ENCODE measurements at places on chromosomes 7 and 10.

DNA sequence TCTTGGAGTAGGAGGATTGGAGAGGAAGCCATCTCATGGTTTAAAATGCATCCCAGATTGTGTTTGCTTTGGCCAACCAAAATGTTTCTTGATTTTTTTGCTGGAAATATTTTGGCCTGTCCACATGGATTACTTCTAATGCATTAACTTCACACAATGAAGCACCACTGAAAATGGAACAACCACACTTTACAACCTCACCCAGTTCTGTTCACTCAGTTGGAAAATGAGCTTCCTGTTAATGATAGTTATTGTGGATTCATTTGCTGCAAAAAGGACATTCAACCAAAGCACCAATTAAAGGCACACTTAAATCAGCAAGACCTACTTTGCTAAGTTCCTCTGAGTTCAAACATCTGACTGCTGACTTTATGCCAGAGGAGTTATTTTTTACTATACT is 11.3 kb upstream of the A1CF start:
- DNase-seq = no peak

- no peak for DNase-seq
Observed at GRCh38 chr7:96737545-96738050, 28.0 kb upstream of the SEM1 start.

DNA sequence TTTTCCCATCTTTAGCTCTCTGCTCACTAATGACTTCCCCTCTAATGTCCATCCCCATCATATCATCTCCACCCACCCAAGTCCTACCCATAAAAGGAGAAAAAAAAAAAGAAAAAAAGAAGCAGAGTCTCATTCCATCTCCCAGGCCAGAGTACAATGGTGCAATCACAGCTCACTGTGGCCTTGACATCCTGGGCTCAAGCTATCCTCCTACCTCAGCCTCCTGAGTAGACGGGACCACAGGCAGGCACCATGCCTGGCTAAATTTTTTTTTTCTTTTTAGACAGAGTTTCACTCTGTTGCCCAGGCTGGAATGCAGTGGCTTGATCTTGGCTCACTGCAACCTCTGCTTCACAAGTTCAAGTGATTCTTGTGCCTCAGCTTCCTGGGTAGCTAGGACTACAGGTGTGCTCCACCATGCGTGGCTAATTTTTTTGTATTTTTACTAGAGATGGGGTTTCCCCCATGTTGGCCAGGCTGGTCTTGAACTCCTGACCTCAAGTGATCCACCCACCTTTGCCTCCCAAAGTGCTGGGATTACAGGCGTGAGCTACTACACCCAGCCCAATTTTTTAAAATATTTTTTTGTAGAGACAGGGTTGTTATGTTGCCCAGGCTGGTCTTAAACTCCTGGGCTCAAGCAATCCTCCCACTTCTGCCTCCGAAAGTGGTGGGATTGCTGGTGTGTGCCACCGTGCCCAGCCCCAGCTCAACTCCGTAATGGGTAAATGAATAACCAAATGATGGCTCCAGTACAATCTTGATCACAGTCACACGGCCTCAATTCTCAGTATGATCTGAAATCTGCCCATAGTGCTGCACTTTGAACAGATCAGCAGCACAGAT is 24.6 kb upstream of the SGMS1 start:
- no peak for DNase-seq

DNA sequence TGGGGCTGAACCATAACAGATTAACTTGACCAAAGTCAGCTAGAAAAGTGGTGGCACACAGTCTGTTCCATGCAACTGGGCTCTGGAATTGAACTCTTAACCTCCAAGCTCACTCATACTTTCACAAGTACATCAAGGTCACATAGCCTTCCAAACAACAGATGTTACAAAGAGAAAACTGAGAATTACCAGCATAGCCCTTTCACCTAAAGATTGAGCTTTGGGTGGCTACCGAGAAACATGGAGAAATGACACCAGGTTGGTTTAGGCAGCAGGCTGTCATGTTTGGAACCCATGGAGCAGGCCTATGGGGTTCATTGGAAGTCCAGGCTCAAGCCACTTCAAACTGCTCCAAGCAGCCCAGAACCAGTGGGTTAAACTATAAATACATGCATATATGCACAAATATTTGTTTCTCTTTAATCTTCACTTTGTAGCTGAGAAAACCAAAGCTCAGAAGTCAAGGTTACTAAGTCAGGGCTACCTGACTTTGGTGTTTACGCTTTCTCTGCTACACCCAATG is 59.1 kb downstream of the MALSU1 start:
- no peak for DNase-seq

DNA sequence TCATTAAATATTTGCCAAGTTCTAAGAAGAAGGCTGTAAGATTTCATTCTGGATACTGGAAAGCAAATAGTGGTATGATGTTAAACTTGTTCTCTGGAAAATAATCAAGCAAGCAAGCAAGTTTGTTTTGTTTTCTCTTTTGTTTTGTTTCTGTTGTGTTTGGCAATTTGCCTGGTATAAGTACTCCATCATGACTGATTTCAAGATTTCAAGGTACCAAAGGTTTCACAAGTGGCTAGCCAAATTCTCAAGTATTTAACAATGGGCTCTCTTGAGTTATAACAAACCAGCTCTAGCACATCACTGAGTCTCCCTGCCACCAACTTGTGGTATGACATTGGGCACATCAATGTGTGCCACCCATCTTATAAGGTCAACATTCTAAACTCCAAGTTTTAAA is 151.7 kb upstream of the IGFBP3 start:
- no peak for DNase-seq

DNA sequence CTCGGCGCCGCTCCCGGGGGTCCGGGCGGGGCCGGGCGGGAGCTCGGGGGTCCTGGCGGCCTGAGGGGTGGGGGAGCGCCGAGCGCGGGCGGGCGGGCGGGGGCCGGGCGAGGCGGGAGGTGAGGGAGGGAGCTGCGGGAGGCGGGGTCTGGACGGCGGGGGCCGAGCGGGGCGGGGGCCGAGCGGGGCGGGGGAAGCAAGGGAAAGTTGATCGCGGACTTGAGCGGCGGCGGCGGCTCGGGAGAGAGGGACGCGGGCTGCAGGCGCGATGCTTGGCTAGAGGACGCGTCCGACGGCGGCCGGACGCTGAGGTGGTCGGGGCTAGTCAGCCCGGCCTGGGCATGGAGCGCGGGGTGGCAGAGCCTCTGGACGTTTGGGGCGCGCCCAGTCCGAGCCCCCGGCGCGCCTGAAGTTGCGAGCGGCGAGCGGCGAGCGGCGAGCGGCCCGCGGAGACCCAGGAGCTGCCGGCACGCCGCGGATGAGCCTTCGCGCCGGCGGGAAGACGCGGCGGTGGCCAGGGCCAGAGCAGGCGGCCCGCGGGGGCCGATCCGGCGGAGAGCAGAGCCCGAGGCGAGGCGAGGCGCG is at the start of gene CDH23:
Gene CDH23 (plus strand): TSS at position 210 of the 585 bp plus-strand sequence. CDS start 42,912 bp downstream, outside the sequence.
- DNase-seq = no peak

DNA sequence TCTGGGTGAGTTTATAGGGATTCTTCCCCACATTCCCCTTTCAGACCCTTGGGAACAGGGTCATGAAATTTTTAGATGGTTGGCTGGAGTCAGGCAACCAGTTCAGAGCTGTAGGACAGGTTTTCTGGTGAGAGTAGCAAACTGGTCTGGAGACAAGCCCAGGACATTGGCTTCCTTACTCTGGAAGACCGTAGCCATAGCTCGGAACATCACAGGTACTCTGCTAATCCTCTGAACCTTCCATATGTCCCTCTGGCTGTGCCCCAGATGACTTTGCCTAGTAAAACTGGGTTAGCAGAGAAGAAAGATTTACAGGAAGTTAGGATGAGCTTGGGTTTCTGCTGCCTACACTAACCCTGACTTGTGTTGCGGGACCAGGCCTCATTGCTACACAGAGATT is 104.5 kb upstream of the MKLN1 start:
- no peak for DNase-seq

- no peak for DNase-seq
Observed at GRCh38 chr7:3301449-3301731, 338 bp downstream of the SDK1 start.

GRCh38 chr7:16817536-16817935 is 12.7 kb upstream of the AGR2 start:
- DNase-seq = no peak

GRCh38 chr7:97107192-97107800 is 10.2 kb upstream of the SDHAF3 start:
- no peak for DNase-seq

DNA sequence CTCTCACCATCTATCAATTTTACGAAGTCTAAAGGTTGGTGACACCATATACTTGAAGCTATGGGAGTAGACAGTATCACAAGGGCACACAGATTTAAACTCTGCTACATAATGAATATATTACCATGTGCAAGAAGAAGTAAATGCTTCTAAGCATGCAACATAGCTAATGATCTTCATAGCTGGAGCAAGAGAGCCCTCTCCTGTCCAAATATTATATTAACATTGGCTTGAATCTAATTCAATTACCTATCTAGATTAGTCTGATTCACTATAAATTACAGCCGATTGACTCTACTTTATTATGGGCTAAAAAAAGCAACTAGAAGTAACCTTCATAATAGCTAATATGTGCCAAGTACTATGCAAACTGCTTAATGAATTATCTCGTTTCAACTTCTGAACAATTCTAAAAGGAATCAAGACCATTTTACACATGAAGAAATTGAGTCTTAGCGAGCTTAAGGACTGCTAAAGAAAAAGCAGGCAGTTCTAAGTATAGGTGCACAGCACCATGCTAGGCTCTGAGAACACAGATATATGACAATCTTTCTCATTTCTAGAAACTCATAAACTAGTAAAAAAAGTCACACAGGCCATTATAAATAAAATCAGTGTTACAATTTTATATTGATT is 21.9 kb downstream of the FRA10AC1 start:
- DNase-seq = no peak

DNA sequence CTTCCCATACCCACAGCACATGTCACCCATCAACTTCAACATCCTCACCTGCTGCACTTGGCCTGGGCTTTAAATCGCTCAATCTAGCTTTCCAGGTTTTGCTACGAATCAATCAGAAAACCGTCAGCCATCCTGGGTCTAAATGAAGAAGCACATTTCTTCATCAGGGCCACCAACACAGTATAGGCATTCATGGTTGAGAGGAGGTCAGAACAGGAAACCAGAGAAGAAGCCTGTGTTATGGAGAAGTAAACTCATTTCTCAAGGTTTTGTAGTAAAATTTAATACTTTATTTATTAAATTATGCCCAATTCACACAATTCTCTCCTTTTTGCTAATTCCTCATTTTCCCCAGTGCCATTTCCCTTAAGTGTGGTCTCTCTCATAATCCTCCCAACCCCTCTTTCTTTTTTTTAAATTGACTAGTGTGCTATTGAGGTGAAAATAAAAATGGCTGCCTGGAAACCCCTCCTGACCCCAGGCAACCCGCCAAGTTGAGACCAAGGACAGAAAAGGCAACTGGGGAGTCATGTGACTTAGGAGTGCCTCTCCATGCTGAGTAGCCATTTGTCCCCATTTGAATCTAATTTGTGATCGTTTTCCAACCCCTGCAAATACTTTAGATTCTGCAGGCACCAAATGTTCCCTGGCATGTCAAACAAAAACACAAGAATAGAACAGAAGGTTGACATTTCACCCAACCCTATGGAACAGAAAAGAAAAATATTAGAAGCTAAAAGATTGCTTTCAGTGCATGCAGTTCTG is 181.1 kb upstream of the NAMPT start:
- DNase-seq = no peak

- no peak for DNase-seq
Observed at GRCh38 chr10:124302951-124303505, 115.7 kb downstream of the OAT start.

GRCh38 chr10:25493122-25493893 is 318.5 kb downstream of the GPR158 start:
- no peak for DNase-seq

GRCh38 chr7:151891753-151892152 is 14.8 kb upstream of the PRKAG2 start:
- no peak for DNase-seq

DNA sequence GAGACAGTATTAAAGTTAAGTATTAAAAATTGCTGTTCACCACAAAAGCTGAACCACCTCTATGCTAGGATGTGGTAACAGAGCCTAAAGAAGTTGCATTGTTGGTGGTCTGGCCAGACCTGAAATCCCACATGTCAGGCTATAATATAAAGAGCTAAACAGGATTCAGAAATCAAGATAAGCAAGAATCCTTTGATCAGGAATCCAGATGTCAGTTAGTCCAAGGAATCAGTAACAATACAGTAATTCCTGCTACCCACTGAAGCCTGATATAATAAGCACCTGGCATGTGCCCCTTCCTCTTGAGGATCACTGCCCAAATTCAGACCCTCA is 48.9 kb downstream of the ZNF277 start:
- DNase-seq = no peak

GRCh38 chr10:76422769-76423168 is 991.3 kb downstream of the LRMDA start:
- DNase-seq = no peak

GRCh38 chr10:5953676-5954075 is 23.7 kb downstream of the IL15RA start:
- DNase-seq = no peak

GRCh38 chr7:159017741-159018140 is 126.9 kb downstream of the VIPR2 start:
- DNase-seq = no peak

Measured in activated CD8-positive, alpha-beta memory T cell treated with anti-CD3 and anti-CD28 coated beads, Interleukin-2, amount 50 U/mL, for 48 hours (primary cell).